ENCODE measurements at places on chromosomes 16 and 17.
A peak's percentile ranks its signal among the peaks of the same experiment; 100 is the strongest.

DNA sequence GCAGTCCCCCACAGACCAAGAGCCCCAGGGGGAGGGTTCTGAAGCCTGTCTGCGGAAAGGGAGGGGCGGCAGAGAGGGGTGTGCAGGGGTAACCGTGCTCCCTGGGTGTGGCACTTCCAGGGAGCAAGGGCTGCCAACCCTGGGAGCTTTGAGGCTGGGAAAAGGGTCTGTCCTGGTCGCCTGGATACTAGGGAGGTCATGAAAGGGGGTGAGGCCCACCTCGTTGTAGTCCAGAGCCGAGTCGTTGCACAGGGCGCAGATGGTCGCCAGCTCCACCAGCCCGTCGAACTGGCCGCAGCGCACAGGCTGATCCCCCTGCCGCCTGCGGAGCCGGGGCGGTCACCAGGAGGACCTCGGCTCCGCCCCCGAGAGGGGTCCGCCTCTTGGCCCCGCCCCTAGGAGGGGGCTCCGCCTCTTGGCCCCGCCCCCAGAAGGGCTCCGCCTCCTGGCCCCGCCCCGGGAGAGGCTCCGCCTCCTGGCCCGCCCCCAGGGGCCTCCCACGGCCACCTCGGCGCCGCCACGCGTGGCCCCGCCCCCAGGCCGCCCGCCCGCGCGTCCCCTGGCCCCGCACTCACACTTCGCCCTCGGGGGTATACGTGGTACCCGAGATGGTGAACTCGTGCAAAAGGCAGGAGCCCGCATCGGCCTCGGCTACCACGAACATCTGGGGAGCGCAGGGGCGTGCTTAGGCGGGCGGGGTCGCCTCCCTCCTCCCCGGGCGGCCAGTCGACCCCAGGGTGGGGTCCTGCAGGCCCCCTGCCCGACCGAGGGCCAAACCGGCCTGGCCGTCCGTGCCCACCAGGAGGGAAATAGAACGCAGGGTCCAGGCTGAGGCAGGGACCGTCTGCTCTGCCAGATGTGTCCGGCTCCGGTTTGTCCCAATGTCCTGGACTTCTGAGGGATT is 19.5 kb downstream of the ATP2A3 start:
- ATAC-seq = peak; percentile 78
- peaks cover 87% of the 10 kb centered on the region for H3K36me3 ChIP-seq
- H3K4me1 ChIP-seq = no peaks in the 10 kb centered on the region
- H3K27ac ChIP-seq = peak overlapping the region; percentile 79

- no peak overlapping the region for H3K27ac ChIP-seq
- no peak overlapping the region for H3K4me3 ChIP-seq
- peaks cover 14% of the 10 kb centered on the region for H3K4me1 ChIP-seq
- no peaks in the 10 kb centered on the region for H3K27me3 ChIP-seq
Measured at GRCh38 chr16:56367764-56368163, 57.6 kb downstream of the AMFR start.

GRCh38 chr17:9094193-9094592 is 72.9 kb downstream of the NTN1 start:
- H3K4me1 ChIP-seq = no peaks in the 10 kb centered on the region
- H3K4me3 ChIP-seq = no peak overlapping the region
- no peak for ATAC-seq
- H3K36me3 ChIP-seq = no peaks in the 10 kb centered on the region

DNA sequence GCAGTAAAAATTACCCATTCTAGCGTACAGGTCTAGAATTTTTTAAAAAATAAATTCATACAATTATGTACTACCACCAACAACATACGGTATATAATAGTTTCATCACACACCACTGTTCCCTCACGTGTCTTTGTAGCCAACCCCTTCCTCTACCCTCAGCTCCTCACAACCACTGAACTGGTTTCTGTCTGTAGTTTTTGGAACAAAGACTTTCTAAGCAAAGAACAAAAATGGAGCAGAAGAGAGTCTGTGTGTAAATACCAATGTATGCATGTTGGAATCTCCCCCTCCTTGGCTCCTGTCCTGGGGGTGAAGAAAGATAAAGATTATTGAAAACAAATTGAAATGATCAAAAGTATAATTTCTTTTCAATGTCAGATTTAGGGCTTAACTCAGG is 31.9 kb upstream of the CCR7 start:
- peak overlapping the region; percentile 98 for H3K27ac ChIP-seq
- H3K4me3 ChIP-seq = peak overlapping the region; percentile 74
- H3K36me3 ChIP-seq = peaks cover 18% of the 10 kb centered on the region
- ATAC-seq = no peak
- H3K4me1 ChIP-seq = peaks cover 53% of the 10 kb centered on the region
- H3K27me3 ChIP-seq = no peaks in the 10 kb centered on the region

GRCh38 chr16:12392585-12393091 is 411.0 kb downstream of the CPPED1 start:
- no peak overlapping the region for H3K4me3 ChIP-seq
- no peak for ATAC-seq
- no peaks in the 10 kb centered on the region for H3K27me3 ChIP-seq
- H3K4me1 ChIP-seq = no peaks in the 10 kb centered on the region
- H3K27ac ChIP-seq = no peak overlapping the region

- no peak overlapping the region for H3K4me3 ChIP-seq
- no peaks in the 10 kb centered on the region for H3K27me3 ChIP-seq
- H3K27ac ChIP-seq = no peak overlapping the region
- ATAC-seq = no peak
- no peaks in the 10 kb centered on the region for H3K36me3 ChIP-seq
Measured at GRCh38 chr17:81460856-81461460, 51.6 kb downstream of the ACTG1 start.

DNA sequence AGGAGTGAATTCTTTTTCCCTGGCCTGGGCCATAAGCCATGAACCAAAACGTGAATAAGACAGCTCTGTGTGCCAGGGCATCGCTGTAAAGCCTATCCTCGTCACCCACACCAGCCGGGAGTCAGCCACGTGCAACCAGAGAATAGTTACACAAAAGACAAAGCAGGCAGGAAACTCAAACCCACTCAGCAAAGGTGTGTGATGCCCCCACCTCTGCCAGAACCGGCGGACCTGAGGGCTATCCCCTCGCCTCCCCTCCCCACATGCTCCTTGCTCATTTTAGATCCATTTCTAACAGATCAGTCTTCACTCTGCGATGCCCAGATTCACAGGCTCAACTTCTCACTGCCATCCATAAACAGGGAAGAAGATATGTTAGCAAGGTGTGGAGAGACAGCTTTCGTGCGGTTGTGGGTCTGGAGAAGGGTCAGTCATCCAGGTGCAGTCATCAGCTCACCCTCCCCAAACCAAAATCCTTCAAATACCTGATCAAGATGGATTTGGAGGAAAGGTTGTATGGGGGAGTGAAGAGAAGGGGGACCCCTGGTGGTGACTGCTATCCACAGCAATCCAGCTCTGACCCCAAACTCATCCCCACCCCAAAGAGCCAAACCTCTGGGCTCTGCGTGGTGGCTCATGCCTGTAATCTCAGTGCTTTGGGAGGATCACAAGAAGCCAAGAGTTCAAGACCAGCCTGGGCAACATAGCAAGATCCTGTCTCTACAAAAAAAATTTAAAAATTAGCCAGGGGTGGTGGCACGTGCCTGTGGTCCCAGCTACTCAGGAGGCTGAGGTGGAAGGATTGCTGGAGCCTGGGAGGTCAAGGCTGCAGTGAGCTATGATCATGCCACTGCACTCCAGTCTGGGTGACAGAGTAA is 219.2 kb downstream of the C16orf78 start:
- no peak overlapping the region for H3K4me3 ChIP-seq
- no peaks in the 10 kb centered on the region for H3K36me3 ChIP-seq
- H3K27ac ChIP-seq = no peak overlapping the region

DNA sequence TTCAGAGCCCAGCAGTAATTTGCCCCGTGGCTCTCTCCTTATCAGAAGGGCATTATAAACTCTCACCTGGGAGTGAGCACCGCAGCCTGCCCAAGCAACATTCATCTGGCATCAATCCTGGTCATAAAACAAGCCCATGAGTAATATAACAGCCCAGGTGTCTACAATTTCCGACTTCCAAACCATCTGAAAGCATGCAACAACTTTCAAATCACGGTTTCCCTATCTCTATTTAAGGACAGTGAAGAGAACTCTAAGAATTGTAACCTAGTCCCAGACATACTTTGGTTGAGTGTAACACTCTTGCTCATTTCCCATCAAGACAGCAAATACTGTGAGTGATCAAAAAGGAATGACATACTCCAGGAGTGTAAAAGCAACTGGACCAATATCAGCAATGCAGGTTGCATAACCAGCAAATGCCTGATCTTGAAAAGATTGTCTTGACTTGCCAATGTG is 487.4 kb upstream of the SOX9 start:
- H3K27me3 ChIP-seq = peaks cover 3% of the 10 kb centered on the region
- no peak for ATAC-seq
- no peak overlapping the region for H3K27ac ChIP-seq
- no peaks in the 10 kb centered on the region for H3K4me1 ChIP-seq
- no peaks in the 10 kb centered on the region for H3K36me3 ChIP-seq

GRCh38 chr16:87060034-87060986 is 256.9 kb downstream of the C16orf95 start:
- H3K4me1 ChIP-seq = peaks cover 7% of the 10 kb centered on the region
- no peaks in the 10 kb centered on the region for H3K36me3 ChIP-seq

GRCh38 chr17:1486802-1487695 is 5.4 kb downstream of the MYO1C start:
- H3K4me3 ChIP-seq = peak overlapping the region; percentile 83
- ATAC-seq = peak; percentile 60
- H3K27me3 ChIP-seq = no peaks in the 10 kb centered on the region
- H3K4me1 ChIP-seq = peaks cover 12% of the 10 kb centered on the region
- peak overlapping the region; percentile 83 for H3K27ac ChIP-seq

DNA sequence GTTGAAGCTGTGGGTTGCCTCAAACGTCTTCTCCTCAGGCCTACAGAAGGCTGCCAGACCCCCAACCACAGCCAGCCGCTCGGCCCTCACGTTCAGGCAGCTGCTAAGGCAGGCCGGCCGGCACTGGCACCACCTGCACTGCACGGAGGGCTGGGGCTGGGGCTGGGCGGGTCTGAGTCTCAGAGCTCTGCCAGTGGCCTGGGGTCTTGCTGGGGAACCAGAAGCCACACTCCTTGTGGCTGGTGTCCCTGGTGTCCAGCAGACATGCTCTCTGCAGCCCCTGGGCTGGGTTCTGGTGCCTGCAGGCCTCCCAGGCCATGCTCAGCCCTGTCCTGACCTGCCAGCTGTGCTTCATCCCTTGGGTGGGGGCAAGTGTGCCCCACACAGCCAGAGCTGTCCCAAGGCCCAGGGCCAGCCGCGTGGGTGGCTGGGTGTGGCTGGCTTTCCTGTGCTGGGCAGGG is 42.0 kb downstream of the BAHCC1 start:
- no peaks in the 10 kb centered on the region for H3K4me1 ChIP-seq
- no peak overlapping the region for H3K27ac ChIP-seq
- peaks cover 3% of the 10 kb centered on the region for H3K27me3 ChIP-seq

GRCh38 chr16:81520151-81520470 is 75.5 kb downstream of the CMIP start:
- H3K27me3 ChIP-seq = no peaks in the 10 kb centered on the region
- peak overlapping the region; percentile 54 for H3K4me3 ChIP-seq
- peaks cover 25% of the 10 kb centered on the region for H3K4me1 ChIP-seq
- ATAC-seq = no peak

DNA sequence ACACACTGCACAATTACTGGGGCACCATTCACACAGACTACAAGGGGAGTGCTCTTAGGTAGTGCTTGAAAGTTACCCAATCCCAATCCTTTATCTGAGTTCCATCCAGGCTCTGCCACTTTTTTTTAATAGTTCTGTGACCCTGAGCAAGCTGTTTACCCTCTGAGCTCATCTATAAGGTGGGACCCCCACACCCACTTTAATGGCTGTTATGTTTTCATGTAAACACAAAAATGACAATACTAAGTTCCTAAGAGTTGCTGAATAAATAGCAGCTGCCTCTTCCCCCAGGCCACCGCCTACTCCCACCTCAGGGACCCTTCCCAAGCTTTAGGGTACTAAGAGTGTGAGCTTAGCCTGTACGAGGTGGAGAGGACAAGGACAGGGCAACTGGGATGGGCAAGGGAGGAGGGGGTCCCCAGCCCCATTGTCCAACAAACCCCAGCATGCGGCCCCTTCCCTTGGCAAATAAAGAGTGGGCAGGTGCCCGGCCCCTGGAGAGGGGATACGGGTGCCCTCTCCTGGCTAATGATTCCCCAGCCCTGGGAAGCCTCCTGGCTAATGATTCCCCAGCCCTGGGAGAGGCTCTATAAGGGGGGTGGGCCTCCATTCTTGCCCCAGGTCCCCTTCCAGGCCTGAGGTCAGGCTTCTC is 14.6 kb downstream of the SLC13A2 start:
- no peak for ATAC-seq
- no peak overlapping the region for H3K4me3 ChIP-seq
- no peaks in the 10 kb centered on the region for H3K36me3 ChIP-seq
- H3K4me1 ChIP-seq = no peaks in the 10 kb centered on the region
- no peak overlapping the region for H3K27ac ChIP-seq

GRCh38 chr17:79353016-79353415 is 257.8 kb downstream of the RBFOX3 start:
- no peaks in the 10 kb centered on the region for H3K4me1 ChIP-seq
- H3K4me3 ChIP-seq = no peak overlapping the region
- H3K36me3 ChIP-seq = no peaks in the 10 kb centered on the region

DNA sequence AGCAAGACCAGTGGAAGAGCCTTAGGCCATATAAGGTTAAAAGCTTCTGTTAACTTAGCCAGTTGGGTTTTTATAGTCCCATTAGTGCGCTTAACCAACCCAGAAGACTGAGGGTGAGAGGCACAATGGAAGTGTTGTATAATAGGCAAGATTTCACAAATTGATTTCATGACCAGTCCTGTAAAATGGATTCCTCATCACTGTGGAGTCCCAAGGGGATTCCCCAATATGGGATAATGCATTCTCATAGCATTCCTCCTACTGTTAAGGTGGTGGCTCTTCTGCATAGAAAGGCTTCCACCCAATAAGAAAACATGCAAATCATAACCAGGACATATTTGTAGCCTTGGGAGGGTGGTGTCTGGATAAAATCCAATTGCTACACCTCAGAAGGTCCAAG is 22.1 kb upstream of the B4GALNT2 start:
- H3K27ac ChIP-seq = no peak overlapping the region
- H3K27me3 ChIP-seq = peaks cover 4% of the 10 kb centered on the region
- no peaks in the 10 kb centered on the region for H3K4me1 ChIP-seq
- H3K36me3 ChIP-seq = no peaks in the 10 kb centered on the region
- ATAC-seq = no peak
- no peak overlapping the region for H3K4me3 ChIP-seq

DNA sequence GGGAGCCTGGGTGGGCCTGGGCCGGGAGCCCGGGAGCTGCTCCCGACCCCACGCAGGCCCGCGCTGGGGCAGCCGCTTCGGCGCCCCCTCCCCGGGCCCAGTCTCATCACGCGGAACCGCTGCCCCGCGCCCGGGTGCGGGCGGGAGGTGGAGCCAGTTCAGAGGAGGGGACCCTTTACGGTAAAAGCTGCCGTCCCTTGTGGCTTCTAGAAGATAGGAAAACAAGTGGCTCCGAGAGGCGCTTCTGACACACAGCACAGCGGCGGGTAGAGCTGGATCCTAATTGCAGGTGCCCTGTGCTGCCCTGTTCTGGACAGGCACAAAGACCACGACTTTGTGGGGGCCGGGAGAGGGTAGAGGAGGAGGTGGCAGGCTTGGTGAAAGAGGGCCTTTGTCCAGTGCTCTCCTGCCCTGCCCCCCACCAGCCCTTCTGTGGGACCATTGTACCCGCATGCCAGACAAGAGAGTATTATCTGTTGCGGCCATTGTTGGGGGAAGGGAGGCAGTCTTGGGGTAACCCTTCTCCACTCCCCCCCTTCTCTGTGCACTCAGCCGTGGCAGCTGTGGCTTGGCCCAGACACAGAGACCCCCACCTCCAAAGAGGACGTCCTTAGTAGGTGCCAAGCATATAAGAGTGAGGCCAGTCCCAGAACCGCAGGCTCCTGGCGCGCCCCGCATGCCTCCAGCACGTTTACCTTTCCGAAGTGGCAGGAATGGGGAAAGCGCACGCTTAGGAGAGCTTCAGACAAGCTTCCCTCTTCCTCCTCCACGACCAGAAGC is 736 bp downstream of the CNP start:
- peak overlapping the region; percentile 80 for H3K27ac ChIP-seq
- H3K27me3 ChIP-seq = no peaks in the 10 kb centered on the region
- H3K36me3 ChIP-seq = peaks cover 47% of the 10 kb centered on the region
- peaks cover 13% of the 10 kb centered on the region for H3K4me1 ChIP-seq
- peak; percentile 10 for ATAC-seq
